T follicular helper cell (primary cell): ENCODE measurements at places on chromosomes 4 and X.

DNA sequence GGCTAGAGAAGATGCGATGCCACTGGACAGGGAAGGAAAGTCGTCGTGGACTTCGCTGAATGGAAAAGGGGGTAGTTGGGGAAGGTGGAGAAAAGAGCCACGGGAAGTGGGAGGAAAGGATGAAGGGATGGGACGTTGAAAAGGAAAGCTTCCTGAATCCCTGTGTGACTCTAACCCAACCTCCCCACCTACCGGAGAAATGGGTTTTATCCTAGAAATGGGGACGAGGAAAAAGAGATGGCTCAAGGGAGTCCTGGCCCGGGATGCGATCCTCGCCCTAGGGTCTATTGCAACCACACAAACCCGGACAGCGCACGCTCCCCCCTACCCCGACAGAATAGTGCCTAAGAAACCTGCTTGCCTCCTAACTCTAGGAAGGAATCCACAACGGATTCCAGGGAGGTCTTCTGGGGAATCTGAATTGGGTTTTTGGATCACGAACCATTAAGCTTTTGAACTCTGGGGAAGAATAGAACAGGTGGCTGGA, 738 bp upstream of the TSPAN5 start:
- no peak for DNase-seq

DNA sequence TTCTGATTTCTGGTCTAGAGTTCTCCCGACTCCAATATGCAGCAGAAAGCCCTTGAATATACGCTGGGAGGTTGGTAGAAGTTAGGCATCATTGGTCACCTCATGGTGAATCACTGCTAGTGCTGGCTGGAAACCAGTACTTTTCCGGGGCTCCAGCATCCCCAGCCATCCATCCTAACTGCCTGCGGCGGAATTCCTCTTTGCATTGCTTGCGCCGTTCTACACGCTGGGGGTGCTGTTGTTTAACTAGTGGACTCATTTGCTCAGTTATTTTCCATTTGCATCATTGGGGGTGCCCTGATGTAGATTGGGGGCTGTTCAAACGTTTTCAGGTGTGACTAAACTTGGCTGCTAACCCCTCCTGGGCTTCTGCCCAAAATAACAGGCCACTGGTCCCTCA, 23.3 kb upstream of the GPR50 start:
- no peak for DNase-seq

DNA sequence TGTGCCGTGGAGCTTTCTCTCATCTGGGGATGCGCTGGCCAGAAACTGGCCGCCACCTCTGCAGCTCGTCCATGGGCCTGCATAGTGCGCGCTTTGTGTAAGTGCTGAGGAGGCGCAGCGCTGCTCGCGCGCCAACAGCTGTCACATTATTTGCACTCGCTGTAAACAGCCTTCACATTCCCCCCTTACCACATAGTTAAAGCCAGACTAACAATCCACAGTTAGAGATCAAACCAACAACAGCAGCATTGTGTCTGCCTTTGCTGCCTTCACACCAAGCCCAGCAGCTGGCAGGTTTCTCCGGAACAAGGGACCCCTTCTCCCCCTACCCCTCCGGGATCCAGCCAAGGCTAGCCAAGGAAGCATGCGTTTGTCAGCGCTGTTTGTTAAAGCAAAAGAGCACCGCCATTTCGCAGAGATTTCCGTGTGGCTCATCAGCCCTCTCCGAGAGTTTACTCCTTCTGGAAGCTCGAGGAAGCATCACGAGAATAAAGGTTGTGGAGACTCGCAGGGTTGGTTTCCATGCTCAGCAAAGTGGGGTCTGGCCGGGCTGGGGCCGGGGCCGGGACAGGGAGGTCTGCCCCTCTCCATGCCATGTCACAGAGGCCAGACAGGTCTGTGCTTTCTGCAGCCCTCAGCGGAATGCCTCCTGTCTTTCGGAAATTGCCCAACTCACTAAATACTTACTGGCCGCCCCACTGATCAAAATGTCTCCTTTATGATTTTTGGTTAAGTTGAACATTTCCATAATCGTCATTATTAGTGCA, 11.0 kb downstream of the BCOR start:
- DNase-seq = no peak

DNA sequence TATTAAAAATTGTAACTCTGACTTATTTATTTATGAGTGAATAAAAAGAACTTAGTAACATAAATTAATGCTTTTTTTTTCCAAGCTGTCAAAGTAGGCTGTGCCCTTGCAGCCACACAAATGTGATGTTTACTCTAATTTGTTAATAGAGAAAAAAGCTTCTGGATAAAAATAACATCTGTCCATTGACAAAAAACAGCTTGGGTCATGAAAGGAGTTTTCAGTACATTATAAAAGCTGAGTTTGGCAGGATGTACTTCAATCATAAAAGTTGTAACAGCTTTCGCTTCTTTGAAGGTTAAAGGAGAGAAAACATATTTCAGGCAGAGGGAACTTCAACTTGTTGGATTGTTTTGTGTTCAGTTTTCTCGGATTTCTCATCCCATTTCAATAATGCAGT, 105.6 kb downstream of the SLC4A4 start:
- no peak for DNase-seq

- DNase-seq = no peak
Measured at GRCh38 chrX:74272230-74272629, 31.8 kb upstream of the ZCCHC13 start.

DNA sequence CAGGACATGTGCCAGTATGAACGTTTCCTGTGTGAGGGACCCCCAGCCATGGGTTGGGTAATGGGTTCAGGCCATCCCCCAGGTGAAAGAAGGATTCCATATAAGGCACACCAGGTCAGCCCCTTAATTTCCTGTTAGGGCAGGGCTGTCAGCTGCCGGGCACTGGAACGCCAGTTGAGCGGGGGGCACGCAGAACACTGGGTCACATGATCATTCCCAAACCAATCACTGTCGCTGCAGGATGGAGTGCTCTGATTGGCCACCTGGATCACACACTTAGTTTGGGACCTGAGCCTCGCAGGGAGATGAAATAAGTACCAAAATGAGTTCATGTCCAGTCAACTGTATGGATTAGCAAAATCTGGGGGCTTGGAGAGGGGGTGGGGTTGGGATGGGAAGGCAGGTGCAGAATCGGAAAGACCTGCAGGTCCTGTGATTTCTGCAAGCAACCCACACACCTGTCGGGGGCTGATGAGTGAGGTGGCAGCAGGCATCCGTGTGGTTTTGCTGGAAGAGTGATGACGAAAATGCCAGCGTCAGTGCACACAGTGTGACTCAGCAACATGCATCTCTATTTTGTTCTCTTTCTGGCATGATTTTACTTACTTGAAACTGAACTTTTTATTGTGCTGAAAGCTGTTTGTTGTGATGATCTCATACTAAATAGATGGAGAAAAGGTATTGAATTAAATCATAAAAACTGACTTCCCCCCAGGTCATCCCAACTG, 32.2 kb downstream of the RNF212 start:
- no peak for DNase-seq

DNA sequence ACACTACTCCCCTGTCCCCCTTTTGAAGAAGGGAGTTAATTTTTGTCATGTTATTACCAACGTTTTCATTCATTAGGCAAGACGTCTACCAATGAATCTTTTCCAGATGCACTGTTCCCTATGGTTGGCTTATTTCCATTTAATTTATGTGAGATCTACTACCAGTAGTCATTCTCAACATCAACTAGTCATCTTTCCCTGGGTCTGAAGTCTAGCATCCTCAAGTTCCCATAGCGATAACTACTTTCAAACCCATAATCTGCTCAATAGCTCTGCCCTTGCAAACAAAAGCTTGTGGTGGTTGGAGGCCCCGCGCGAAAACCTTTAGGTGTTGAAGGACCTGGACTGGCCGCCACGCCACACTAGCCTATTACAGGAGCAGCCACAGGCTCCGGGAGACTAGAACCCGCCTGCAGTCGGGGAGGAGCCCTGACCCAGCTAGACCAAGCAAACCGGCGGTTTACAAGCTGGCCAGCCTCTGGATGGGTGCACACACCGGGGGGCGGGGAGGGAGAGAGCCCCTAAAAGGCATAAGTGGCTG, 746 bp downstream of the PPAT start:
- DNase-seq = no peak

GRCh38 chrX:106742193-106742592, 15.7 kb downstream of the RNF128 start:
- no peak for DNase-seq

GRCh38 chr4:2591189-2591588, 54.7 kb downstream of the FAM193A start:
- no peak for DNase-seq

GRCh38 chr4:93896516-93896915, 68.0 kb downstream of the ATOH1 start:
- no peak for DNase-seq

GRCh38 chrX:13387666-13388494, 68.0 kb upstream of the ATXN3L start:
- no peak for DNase-seq

GRCh38 chr4:8778291-8778690, 93.3 kb downstream of the HMX1 start:
- DNase-seq = no peak
